ENCODE measurements at places on chromosomes 7 and 10. TPM values are rescaled to one million over a fixed set of nuclear protein-coding genes. Genes with fewer than 3 reads are reported as not detected.

The LIPM gene
- total RNA-seq, result not detected

The OPALIN gene
- not detected for total RNA-seq

The GALNT17 gene
- not detected for total RNA-seq

The NUTM2E gene
- total RNA-seq, result 0.28 TPM

The ACSL5 gene
- total RNA-seq, result 58.1 TPM

GRCh38 chr10:49001402-49001801 is 61.8 kb upstream of the LRRC18 start:
- H3K4me3 ChIP-seq, result no peak overlapping the region
- H3K4me1 ChIP-seq, result no peaks in the 10 kb centered on the region
- no peaks in the 10 kb centered on the region for H3K36me3 ChIP-seq
- peaks cover 2% of the 10 kb centered on the region for H3K27me3 ChIP-seq
- DNase-seq, result no peak
- H3K27ac ChIP-seq, result no peak overlapping the region

DNA sequence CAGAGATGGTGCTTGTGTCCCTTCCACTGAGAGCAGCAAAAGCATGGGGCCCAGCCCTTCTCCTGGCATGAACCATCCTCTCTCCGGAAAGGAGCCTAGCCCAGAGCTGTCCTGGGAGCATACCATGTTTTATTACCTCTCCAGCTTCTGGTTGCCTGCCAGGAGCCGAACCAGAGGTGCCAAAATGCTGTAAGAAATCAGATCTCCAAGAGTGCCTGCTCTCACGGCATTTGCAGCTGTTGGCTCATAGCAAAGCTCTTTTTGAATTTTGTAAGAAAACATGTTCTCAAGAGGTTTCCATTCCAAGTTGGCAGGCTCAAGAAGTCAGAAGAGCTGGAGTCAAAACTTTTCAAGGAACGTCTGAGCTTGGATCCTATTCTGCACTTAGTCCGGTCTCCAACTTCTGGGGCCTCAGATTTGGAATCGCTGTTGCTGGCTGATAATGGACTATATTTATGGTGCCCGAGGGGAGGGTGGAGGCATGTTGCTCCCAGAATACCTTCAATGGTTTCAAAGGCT is 211.7 kb upstream of the MKI67 start:
- H3K27ac ChIP-seq, result no peak overlapping the region
- peaks cover 19% of the 10 kb centered on the region for H3K27me3 ChIP-seq
- no peaks in the 10 kb centered on the region for H3K4me1 ChIP-seq
- H3K36me3 ChIP-seq, result no peaks in the 10 kb centered on the region
- no peak overlapping the region for H3K4me3 ChIP-seq
- DNase-seq, result no peak

- no peaks in the 10 kb centered on the region for H3K27me3 ChIP-seq
- peaks cover 3% of the 10 kb centered on the region for H3K36me3 ChIP-seq
- DNase-seq, result no peak
- no peak overlapping the region for H3K4me3 ChIP-seq
- H3K27ac ChIP-seq, result no peak overlapping the region
- H3K4me1 ChIP-seq, result peaks cover 14% of the 10 kb centered on the region
Observed at GRCh38 chr10:63699785-63700613, 178.8 kb downstream of the REEP3 start.

DNA sequence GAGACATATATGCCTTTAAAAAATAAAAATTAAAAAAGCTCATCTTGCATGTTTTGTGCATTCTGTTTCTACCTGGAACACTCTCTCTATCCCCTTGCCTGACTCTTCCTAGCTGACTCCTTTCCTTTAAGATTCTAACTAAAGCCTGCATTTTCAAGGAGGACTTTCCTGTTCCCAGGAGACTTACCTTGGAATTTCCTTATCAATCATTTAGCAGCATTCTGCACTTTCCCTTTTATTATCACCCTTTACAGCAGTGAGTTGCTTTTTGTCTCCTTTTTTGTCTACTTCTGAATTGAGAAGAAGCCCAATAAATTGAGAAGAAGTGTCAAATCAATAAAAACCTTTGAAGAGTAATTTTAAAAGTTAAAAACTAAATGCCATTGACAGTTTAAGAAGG is 142.2 kb upstream of the TMEM196 start:
- no peak overlapping the region for H3K4me3 ChIP-seq
- H3K36me3 ChIP-seq, result no peaks in the 10 kb centered on the region
- no peaks in the 10 kb centered on the region for H3K27me3 ChIP-seq
- H3K4me1 ChIP-seq, result no peaks in the 10 kb centered on the region
- no peak overlapping the region for H3K27ac ChIP-seq
- DNase-seq, result no peak

- H3K4me3 ChIP-seq, result no peak overlapping the region
- no peak overlapping the region for H3K27ac ChIP-seq
- H3K27me3 ChIP-seq, result no peaks in the 10 kb centered on the region
- no peak for DNase-seq
Observed at GRCh38 chr7:123410273-123410904, 124.0 kb downstream of the IQUB start.

DNA sequence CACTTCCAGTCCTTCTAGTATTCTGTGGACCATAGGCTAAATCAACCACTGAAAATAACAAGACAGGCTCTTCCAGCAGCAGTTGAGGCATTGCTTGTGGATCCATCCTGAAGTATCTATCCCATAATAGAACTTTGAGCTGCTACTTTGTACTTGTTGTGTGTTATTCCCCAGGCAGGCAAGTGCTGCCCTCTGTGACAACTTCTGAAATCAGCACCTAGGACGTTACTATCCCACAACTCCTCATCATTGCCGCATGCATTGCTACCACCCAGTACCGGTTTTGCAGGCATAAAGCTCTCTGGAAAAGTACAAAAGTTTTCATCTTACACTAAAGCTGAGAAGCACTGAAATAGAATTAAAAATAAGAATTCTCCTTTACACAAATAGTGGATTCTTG is 145.3 kb downstream of the HTR7 start:
- no peak overlapping the region for H3K27ac ChIP-seq
- H3K27me3 ChIP-seq, result peaks cover 6% of the 10 kb centered on the region
- no peak overlapping the region for H3K4me3 ChIP-seq
- DNase-seq, result no peak
- H3K36me3 ChIP-seq, result no peaks in the 10 kb centered on the region

DNA sequence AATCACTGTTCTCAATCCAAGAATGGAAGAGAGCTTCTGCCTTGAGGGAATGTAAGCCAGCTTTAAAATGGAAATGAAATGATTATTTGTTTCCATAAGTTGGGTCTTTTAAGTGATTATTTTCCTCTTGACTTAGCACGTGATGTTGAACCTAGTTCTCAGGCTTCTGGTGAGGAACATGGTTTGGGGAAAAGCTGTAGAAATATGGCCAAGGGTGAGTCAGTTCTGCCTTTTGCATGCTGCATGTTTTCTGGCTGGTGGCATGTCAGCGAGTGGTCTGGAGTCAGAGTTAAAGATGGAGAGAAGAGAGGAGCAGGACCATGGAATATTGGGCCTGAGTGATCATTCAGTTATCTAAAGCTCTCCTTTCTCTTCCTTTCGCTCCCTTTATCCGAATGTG is 54.0 kb downstream of the DNAH11 start:
- DNase-seq, result no peak
- no peak overlapping the region for H3K4me3 ChIP-seq
- H3K36me3 ChIP-seq, result no peaks in the 10 kb centered on the region
- no peak overlapping the region for H3K27ac ChIP-seq

GRCh38 chr7:36638140-36638539 is 86.2 kb downstream of the AOAH start:
- H3K27me3 ChIP-seq, result no peaks in the 10 kb centered on the region
- peak overlapping the region; percentile 94 for H3K27ac ChIP-seq
- peaks cover 31% of the 10 kb centered on the region for H3K36me3 ChIP-seq
- no peak overlapping the region for H3K4me3 ChIP-seq
- no peak for DNase-seq

- peaks cover 51% of the 10 kb centered on the region for H3K36me3 ChIP-seq
- no peak for DNase-seq
- H3K4me3 ChIP-seq, result no peak overlapping the region
- H3K27ac ChIP-seq, result no peak overlapping the region
- H3K27me3 ChIP-seq, result no peaks in the 10 kb centered on the region
Observed at GRCh38 chr10:7794251-7795026, 6.5 kb downstream of the ATP5F1C start.

DNA sequence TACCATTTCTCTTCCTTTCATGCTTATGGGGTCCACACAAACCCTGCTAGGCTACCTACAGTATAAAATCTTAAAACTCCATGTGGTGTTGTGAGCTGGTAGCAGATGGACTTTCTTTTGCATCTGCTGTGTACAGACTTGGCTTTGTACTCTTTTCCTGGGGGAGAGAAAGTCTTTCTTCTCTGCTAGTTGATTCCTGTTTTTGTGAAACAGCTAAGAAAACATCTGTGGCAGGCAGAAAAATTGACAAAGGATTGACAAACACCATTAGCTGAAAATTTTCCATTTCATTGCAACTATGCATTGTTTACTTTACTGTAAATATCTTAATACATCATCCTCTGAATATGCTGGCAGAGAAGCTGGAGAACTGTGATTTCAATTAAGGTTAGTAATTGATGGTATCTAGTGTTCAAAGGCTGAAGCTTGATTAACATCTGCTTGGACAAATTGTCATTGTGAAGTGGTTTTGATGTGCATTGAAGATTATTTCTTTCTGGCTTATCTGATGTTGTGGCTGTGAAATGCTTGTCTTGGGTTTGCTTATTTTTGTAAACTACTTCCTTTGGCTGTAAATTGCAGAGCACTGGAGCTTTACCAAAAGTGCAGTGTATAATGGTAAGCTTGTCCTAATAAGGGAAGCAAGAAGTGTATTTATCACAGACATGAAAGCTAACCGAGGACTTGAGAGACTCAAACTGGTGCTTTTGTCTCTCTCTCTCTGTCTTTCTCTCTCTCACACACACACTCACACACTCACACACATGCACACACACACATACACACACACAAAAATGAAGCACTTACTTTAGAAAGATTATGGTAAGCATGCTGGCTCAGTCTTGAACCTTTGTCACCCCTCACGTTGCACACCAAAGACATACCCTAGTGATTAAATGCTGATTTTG is at the start of gene FOXP2:
Gene FOXP2 (plus strand): TSS at position 660 of the 908 bp plus-strand sequence. CDS start 11,697 bp downstream, outside the sequence.
- peaks cover 3% of the 10 kb centered on the region for H3K27me3 ChIP-seq
- H3K4me1 ChIP-seq, result no peaks in the 10 kb centered on the region
- H3K36me3 ChIP-seq, result no peaks in the 10 kb centered on the region
- H3K4me3 ChIP-seq, result no peak within 1 kb of the TSS
- no peak for DNase-seq

DNA sequence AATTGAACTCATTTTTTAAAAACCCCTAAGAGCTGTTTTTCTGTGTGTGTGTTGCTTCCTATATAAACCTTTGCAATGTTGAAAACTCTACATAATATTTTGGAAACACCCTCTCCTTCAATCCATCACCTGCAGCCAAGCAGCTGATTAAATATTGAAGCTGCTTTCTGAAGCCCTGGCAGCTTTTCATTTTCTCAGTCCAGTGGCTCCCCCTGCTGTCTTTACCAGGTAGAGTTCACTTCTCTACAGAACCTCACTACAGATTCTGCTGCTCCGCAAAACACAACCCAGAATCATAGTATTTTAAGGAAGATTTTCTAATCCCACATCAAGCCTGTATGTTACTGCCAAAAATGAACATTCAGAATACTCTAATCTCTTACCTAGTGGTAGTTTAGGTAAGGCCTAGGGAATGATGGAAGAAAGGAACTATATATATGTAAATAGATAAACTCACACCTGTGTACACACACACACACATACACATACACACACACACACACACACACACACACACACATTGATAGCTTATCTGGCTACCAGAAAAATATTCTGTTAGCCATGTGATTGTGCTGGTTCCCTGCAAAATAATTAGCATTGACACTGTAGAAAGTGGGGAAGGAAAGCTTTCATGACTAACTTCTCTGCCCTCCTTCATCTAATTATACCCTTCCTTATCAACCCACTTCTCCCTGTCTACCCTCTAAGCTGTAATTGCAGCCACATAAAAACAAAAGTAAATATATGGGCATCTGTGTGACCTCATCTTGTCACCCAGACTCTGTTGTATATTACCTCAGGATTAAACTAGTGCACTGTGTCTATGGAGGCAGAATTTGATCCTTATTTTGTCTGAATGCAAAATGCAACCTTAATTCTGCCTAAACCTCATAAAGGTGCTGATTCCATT is 229.5 kb upstream of the FZD1 start:
- H3K4me3 ChIP-seq, result no peak overlapping the region
- H3K27me3 ChIP-seq, result no peaks in the 10 kb centered on the region
- H3K27ac ChIP-seq, result no peak overlapping the region
- no peaks in the 10 kb centered on the region for H3K36me3 ChIP-seq
- no peak for DNase-seq

GRCh38 chr7:47181746-47182361 is 400.1 kb downstream of the TNS3 start:
- no peak for DNase-seq
- H3K36me3 ChIP-seq, result no peaks in the 10 kb centered on the region
- H3K4me1 ChIP-seq, result no peaks in the 10 kb centered on the region
- H3K27me3 ChIP-seq, result no peaks in the 10 kb centered on the region
- H3K27ac ChIP-seq, result no peak overlapping the region

DNA sequence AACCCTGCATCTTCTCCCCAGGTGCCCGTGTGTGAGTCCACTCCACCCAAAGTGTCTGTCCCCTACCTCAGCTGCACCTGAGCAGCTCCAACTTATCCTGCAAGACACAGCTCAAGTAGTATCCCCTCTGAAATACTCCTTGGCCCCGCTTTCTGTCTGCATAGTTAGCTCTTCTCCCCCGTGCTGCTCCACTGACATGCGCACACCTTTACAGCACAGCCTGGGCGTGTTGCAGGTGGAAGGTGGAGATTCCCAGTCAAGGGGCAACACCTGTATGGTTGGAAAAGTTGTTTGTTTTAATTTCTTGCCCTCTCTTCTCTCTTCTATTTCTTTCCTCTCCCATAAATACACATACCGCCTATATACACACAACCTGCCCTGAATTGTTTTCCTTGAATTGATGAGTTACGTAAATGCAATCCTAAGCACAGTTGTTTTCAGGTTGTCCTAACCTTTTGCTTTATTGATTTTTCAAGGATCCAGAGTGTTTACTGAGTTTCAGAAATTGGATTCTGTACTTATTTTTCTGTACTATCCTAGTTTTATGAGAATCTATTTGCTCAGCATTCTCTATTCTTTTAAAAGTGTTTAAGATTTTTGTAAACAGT is 14.9 kb downstream of the MET start:
- no peak overlapping the region for H3K27ac ChIP-seq
- H3K4me1 ChIP-seq, result no peaks in the 10 kb centered on the region
- no peak for DNase-seq
- peaks cover 46% of the 10 kb centered on the region for H3K27me3 ChIP-seq
- no peaks in the 10 kb centered on the region for H3K36me3 ChIP-seq

All from activated CD8-positive, alpha-beta memory T cell treated with anti-CD3 and anti-CD28 coated beads, Interleukin-2, amount 10 ng/mL, durations not matched to agents 7 days and 5 days (primary cell).